Left kidney (tissue), 8 donors: ENCODE measurements at places on chromosomes 12 and 14.

GRCh38 chr12:87425942-87426554, 603.2 kb downstream of the C12orf50 start:
- DNase-seq, result no peak

- no peak for DNase-seq
Observed at GRCh38 chr12:47276621-47277309, 197.0 kb upstream of the AMIGO2 start.

DNA sequence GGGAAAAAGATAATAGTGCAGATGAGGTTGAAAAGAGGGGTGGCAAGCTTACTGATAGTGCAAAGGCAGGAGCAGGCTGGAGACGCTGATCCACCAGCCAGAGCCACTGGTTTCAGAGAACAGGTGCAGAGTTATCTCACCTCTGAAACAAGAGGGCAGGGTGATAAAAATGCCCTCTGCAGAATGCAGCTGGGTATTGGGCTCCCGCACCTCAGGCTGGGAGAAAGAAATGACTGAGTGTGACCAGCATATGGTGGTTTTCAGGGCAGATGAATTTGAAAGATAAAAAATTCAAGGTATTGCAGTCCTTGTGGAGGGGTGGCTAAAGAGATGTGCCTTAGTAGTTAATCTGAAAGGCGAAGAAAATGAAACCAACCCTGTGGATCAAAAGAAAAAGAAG, 2.9 kb upstream of the TMEM30B start:
- no peak for DNase-seq

GRCh38 chr12:30500532-30500931, 195.1 kb downstream of the IPO8 start:
- DNase-seq, result no peak

DNA sequence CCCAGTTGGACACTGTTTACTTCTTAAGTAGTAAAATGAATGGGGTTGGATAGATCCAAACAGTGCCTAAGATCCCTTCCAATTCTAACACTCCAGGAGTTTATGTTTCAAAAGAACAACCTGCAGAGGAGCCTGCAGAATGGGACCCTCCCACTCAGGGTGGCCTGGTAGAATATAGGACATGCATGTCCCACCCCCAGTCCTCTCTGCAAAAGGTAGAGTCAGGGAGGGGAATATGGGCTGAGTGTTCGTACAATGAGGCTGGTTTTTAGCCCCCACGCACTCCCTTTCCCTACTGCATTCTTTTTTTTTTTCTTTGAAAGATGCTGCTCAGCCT, 11.8 kb upstream of the NYNRIN start:
- DNase-seq, result no peak

GRCh38 chr14:68977718-68978171, 1.4 kb downstream of the ACTN1 start:
- peak; percentile 75 for DNase-seq

DNA sequence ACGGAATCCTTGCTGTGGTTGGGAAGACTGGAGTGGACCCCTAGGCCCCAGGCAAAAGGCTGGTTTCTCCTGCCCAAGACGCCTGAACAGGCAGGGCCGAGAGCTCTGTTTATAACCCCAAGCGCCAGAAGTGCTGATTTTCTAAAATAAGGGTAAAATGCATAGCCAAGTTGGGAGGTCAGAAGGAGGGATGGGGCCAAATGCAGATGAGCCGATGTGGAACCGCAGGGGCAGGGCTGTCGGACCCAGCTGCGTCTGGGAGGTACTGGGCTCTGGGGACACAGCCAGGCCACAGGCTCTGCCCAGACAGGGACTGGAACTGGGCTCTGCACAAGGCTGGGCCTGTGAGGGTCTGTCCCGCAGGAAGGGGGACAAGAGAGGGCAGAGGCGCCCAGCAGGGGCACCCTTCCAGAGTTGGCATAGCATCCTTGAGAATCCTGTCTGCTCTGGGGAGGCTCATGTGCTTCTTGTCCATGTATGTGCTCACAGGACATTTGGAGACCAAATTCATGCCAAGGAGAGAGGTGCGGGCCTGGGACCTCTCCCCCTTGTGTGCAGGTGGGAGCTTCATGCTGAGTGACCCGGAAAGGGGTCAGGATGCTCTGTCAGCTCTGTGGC, 49.1 kb downstream of the JAG2 start:
- no peak for DNase-seq

- DNase-seq, result no peak
Observed at GRCh38 chr14:76920331-76921087, 94.3 kb downstream of the LRRC74A start.

GRCh38 chr14:106120101-106120500, 593.7 kb downstream of the TMEM121 start:
- DNase-seq, result no peak

DNA sequence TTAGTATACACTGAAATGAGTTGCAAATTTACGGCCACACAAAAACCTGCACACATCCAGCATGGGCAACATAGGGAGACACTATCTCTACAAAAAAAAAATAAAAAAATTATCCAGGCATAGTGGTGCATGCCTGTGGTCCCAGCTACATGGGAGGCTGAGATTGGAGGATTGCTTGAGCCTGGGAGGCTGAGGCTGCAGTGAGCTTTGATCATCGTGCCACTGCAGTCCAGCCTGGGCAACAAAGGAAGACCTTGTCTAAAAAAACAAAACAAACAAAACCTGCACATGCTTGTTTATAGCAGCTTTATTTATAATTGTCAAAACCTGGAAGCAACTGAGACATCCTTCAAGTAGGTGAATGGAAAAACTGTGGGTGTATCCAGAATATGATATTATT, 4.9 kb upstream of the TOMM20L start:
- DNase-seq, result no peak

DNA sequence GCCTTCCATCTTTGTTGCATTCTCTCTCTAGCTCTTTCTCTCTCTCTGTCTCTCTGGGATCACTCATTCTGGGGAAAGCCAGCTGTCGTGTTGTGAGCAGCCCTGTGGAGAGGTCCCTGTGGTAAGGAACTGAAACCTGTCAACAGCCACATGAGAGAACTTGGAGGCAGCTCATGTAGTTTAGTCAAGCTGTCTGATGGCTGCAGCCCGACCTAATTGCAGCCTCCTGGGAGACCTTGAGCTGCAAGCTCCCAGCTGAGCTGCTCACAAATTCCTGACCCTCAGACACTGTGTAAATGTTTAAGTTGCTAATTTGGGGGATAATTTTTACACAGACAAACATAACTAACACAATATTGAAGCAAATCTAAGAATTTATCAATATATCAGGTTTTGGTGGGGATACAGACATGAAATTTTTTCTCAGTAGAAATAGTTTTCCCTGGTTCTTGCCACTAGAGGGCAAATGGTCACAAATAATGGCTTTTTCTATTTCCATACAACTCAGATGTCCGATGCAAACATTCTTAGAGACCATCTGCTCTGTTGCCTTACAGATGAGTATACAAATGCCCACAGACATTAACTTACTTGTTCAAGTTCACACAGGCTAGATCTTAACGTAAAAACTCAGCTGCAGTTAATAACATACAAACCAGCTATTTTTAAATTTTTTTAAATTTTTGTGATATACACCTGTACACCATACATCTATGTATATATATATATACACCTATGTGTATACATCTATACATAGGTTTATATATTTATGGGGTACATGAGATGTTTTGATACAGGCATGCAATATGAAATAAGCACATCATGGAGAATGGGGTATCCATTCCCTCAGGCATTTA, 15.5 kb upstream of the KRR1 start:
- DNase-seq, result peak; percentile 68

GRCh38 chr12:120791669-120792176, 66.1 kb downstream of the ACADS start:
- no peak for DNase-seq

DNA sequence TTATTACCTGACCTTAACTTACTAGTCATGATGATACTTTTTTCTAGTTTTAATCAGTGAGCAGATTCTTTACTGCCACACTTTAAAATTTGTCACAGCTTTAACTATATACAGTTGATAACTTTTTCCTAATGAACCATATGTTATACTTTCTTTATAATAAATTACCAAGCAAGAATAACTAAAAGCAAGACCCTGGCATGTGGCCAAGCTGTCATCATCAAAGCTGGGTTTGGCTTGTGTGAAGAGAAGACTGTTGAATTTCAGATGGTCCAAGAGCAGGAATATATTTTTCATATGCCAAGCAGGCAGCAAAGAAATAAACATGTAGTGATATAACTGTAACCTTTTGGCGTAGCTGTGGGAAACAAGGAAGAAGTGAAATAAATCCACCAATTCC, 93.5 kb downstream of the PUS7L start:
- peak; percentile 0 for DNase-seq

DNA sequence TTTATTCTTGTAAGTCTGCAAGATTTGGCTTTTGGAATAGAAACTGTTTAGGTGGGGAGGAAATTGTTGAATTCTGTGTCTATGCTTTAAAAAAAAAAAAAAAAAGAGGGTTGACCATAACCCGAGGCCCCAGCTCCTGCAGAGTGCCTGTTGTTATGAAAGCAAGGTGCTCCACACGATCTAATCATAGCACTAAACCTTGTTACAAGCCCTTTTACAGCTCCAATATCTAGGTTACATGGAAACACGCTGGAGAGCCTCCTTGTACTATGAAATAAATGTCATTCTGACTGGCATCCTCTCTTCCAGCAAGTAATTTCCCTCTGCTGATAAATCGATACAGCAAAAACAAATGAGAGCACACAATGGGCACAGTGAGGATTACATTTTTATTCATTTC, 303.1 kb upstream of the SOX5 start:
- DNase-seq, result no peak

DNA sequence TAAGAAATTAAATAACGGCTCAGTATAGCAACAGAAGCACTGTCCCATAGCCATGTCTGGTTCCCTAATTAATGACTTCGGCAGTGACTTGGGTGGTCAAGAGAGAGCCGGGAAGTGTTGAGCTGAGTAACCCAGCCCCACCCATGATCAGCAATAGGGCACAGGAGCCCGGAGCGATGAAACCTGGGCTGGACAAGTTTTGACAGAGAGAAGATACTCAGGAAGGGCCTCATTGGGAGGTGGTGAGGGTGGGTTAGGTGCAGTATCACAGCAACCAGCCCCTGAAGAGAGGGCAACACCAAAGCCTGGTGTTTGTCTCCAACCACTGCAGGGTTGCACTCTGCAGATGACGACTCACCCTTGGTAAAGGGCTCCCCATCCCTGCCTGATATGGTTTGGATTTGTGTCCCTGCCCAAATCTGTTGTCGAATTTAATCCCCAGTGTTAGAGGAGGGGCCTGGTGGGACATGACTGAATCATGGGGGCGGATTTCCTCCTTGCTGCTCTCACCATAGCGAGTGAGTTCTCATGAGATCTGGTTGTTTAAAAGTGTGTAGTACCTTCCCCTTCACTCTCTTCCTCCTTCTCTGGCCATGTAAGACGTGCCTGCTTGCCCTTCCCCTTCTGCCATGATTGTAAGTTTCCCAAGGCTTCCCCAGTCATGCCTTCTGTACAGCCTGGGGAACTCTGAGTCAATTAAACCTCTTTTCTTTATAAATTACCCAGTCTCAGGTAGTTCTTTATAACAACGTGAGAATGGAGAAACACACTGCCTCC, 124.9 kb upstream of the MED13L start:
- DNase-seq, result no peak

- no peak for DNase-seq
Observed at GRCh38 chr12:34264110-34264509, 241.8 kb downstream of the ALG10 start.

DNA sequence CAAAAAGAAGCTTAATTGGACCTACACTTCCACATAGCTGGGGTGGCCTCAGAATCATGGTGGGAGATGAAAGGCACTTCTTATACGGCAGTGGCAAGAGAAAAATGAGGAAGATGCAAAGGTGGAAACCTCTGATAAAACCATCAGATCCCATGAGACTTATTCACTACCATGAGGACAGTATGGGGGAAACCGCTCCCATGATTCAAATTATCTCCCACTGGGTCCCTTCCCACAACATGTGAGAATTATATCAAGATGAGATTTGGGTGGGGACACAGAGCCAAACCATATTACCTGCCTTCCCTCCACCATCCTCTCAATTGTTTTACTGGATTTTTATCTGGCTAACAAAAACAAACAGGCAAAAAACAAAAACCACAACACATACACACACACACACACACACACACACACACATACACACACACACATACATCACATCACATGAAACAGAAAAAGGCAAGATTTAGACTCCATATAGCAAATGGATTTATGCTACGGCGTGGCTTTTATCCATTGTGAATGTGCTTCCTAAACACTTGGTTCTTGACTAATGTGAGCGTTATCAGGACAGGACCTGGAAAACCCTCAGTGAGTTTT, 66.7 kb downstream of the ZFP36L1 start:
- no peak for DNase-seq

- no peak for DNase-seq
Observed at GRCh38 chr12:27009881-27010301, 4.3 kb downstream of the TM7SF3 start.

DNA sequence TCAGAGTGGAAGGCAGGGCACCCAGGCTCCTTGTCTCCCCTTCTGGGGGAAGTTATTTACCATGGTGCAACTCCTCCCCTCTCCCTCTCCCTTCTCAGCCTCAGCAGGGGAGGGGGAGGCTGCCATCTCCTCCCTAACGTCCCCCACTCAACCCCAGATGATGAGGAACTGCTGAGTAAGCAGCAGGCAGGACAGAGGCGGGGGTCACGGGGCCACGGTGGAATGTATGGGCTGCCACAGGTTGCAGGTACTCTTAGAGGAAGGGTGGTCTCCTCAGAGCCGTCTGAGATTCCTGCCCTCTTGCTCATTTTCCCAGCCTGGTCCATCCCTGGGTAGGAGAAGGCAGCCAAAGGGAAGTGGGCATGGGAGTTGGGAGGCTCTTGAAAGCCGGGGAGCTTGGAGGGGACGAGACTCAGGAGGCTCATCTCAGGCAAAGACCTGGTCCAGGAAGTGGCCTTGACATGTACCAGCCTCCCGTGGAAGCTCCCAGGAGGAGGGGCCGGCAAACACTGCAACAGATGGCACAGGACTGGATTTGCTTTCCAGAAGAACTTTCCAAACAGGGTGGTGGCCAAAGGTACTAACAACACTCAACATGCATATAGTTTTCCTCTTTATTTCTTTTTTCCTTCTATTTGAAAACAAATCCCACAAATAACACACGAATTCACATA, 19.0 kb downstream of the RIN3 start:
- DNase-seq, result no peak

DNA sequence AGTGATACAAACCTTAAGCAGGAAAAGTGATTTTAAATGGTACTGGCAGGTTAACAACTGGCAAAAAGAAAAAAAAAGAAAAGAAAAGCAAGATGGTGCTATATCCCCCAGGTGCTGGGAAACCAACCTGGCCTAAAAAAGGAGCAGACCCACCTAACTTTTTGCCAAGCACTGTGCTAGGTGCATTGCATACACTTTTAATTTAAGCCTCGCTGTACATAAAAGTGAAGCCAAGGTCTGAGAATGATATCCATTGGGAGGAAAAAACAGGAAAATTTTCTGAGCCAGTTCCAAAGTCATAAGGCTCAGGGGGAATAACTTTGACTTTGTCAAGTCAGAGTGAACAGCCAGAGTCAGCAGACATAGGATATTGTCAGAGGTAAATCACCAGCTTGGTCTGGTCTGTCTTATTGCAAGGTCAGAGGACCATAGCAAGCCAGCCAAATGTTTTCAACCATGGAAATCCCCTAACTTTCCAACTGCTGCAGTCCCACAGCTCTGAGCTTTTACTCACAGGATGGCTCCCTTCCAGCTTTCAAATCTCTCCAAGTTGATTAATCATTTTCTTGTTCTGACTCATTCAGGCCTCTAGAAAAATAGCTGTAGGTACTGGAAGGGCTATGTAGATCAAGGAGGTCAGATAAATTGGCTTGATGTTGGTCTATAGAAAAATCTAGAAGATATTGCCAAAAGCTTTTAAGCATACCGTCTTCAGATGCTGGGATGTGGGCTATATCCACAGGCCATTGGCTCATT, 412.9 kb downstream of the RAD51B start:
- DNase-seq, result peak; percentile 88

GRCh38 chr12:108066583-108067577, 62.2 kb upstream of the WSCD2 start:
- no peak for DNase-seq
